ENCODE measurements at places on chromosomes 4 and X.

DNA sequence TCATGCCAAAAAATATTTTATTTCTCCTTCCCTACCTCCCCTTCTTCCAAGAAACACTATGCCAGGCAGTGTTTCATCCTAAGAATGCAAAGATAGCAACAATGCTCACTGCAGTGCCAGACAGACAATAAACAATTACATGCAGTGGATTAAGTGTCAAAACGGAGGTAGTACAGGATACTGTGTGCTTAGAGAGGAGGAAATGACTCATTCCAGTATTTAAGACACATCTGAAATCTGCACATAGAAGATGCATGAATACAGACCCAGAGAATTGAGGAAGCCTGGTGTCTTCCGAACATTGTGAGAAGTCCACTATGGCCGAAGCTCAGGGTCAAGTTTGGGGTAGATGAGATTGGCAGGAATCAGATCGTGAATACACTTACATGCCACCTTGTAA lies 326.4 kb downstream of the PPP3CA start:
- no peak for DNase-seq

DNA sequence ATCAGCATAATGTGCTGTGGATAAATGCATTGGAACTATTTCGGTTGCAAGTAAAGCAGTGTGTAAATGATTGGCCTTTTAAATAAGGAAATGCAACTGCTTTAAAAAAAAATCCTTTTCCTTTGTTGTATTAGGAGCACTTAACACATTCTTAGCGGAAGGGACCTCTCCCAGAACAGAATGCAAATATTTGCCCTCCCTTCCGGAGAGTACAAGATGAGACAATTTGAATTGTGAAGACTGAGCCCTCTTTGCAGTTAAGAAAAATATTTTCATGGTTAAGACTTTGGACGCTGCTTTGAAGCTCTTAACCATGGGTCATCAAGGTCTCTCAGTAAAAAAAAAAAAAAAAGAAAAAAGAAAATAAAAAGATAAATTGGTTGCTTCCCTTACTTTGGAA lies 9.5 kb upstream of the NOX1 start:
- DNase-seq, result no peak

- DNase-seq, result no peak
Measured at GRCh38 chr4:143287572-143287923, 49.1 kb upstream of the GAB1 start.

DNA sequence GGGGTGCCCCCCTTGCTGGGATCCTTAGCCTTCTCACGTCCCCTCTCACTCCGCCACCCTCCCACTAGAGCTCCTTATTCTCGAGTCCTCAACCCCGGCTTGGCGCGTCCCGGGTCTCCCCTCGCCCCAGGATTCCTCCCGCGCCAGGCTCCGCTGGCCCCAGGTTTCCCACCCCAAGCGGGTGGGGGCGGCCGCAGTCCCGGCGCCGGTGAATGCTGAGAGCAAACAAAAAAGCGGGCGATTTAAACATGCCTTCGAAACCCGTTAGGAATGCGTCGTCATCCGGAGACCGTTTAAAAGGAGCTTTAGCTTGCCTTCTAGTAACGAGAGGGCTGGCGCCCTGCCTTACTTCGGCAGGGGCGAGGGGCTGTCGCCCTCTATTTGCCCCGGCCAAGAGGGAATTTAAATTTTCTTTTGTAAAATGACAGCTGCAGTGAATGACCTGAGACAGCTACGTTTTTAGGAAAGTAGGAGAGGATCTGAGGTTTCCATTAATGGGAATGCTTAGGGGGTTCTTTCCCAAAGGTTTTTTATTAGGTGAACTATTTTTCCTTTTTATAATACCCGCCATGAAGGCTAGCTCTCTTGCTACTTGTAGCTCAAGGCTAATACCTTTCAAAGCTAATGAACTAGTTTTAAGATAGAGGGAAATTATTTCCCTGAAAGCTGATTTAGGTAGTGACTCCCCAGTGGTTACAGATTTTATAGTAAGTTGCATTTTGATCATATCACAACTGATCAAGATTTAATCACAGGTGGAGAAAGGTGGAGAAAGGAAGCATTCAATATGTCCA lies 3.1 kb downstream of the JADE1 start:
- DNase-seq, result peak; percentile 23

GRCh38 chrX:47502316-47503125 lies 19.5 kb upstream of the ZNF41 start:
- DNase-seq, result no peak

DNA sequence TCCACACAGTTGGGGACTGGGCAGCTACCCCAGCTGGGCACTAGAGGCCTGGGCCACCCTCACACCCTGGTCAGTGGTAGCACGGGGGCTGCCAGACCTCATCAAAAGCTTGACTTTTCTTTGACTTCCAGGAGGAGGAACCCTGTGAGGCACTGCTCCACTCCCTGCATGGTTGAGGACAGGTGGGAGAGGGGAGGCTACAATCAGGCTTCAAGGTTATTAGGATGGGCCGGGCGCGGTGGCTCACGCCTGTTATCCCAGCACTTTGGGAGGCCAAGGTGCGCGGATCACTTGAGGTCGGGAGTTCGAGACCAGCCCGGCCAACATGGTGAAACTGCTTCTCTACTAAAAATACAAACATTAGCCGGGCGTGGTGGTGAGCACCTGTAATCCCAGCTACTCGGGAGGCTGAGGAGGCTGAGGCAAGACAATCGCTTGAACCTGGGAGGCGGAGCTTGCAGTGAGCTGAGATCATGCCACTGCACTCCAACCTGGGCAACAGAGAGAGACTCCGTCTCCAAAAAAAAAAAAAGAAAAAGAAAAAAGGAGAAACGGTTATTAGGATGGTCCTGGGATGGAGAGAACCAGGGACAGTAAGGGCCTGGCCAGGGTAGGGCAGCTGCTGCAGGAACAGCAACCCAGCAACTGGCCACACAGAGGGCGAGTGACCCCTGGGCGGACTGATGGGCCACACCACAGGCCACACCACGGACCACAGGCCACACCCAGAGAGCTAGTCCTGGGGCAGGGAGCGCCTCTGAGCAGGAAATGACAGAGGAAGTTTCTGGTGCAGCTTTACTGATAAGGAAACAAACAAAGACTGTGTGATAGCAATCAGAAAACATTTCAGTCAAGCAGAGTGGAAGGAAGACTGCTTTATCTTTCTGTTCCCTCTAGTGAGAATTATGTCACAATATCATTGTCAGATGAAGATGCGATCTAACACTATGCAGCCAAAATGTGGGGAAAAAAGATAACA lies 20.5 kb upstream of the OPN1LW start:
- no peak for DNase-seq

DNA sequence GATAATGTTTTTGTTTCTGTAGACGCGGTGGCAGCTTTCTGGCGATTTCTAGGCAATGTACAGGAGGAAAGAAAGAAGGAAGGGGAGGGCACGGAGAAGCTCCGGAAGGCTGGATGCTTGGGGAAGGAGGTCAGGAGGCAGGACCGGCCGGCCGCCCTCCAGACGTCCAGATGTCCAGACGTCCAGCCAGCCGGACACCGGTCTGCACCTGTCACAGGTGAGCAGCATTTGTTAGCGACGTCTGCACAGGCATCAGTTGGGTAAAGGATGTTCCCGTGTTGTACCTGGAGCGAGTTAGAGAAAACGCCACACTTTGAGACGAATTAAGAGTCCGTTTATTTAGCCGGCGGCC lies 90.0 kb upstream of the PPP2R3B start:
- no peak for DNase-seq

DNA sequence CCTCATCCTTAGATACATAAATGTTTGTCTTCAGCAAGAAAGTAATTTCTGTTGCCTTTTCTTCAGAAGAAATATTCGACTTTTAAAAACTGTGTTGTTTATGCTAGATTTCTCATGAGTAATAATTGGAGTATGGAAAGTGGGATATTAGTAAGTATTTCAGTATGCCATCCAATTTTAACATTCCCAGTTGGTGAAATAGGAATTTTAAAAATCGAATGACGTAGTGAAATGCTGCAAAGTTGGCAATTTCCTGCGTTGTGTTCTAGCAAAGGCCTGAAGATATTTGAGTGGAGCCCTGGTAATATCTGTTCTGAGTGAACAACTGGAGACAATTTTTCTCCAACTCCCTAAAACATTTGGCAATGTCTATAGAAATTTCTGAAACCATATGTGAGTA lies 190.1 kb downstream of the ZNF330 start:
- DNase-seq, result no peak

DNA sequence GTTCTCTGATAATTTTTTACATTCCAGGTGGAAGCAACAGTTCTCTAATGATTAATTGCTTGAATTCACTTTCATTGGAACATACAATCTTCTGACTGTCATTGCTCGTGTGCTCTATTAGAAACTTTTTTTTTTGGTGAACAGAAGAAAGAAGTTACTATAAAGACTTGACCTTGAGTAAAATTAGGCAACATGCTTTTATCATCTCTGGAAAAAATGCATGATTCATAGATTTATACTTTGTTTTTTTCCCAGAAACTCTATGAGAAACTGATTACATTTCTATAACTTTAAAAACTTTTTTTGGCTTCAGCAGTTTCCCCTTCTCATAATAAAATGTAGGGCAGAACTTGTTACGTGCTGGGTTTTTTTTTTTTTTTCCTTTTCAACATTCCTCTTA lies 167.6 kb downstream of the ARHGAP10 start:
- DNase-seq, result no peak

DNA sequence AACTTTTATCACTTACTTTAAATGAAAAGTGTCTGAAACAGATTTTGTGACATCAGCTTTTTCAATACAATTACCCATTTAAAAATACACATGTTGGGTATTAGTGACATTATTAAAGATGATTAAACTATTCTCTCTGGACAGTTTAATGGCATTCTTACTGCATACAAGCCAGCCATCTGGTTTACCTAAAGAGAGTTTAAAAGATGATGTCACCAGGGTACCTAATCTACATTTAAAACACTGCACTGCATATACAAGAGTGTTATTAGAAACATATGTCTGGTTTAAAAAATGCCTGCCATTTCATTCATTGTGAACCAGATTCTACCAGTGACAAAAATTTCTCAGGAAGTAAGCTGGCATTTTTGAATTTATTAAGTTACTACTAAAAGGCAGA lies 919.1 kb downstream of the ADGRL3 start:
- no peak for DNase-seq

DNA sequence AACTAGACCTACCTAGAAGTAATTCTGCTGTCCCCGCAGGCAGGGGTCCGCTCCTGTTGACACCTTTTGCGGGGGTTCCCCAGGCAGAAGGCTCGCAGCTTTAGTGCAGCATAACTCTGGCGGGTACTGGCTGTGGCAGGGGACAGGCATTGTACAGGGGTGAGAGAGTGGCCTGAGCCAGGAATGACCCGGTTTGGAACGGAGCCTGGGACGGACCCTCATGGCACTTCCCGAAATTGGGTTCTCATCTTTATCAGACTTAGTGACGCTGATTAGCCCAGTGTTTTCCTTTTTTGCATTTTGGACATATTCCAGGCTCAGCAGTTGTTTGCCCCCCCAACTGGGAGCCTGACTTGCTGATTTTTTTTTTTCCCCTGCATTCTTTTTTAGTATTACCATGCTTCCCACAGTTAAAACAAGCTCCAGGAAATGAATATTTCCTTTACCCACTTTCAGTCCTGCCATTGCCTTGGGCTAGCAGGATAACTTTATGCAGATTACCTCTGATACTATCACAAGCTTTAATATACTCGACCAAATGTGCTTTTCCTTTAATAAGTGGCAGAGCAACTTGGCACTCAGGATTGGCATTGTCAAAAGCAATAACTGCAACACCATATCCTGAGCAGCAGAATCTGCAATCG lies 55.8 kb upstream of the WDR1 start:
- no peak for DNase-seq

- no peak for DNase-seq
Measured at GRCh38 chr4:69832326-69833030, 27.5 kb downstream of the SULT1E1 start.

DNA sequence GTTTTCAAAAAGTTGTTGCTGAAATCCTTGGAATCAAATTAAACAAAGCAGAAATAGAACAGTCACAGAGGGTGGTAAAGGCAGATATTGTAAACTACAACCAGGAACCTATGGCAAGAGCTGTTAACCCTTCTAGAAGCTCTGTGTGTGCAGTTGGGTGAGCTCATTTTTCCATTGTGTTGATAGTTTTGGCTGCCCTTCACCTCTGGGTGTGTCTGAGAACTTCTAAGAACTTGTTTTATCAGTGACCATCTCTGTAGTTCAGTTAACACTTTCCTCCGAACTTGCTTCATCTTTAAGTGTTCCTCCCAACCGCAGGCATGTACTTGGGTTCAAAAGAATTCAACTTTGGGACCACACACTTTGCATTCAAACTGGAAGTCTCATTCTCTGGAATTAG lies 32.7 kb downstream of the RBMX start:
- no peak for DNase-seq

GRCh38 chr4:84809946-84810345 lies 156.5 kb downstream of the WDFY3 start:
- DNase-seq, result no peak

DNA sequence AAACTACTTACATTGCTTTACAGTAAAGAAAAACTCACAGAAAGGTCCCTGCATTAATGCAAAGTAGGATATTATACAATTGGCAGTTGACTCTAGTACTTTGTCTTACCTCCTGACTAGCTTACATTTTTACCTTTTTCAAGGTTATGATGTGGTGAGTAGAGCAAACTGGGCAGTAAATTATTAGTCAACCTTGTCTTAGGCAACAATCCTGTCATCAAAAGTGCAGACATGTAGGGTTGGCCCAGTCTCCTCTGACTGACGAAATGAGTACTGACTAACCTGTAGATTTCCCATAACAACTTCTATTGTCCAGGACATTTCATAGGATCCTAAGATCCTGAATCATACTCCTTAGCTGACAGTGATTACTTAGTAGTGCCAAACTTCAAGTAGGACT lies 142.0 kb upstream of the NUDT6 start:
- no peak for DNase-seq

GRCh38 chrX:13638826-13639225 lies 14.1 kb upstream of the TCEANC start:
- no peak for DNase-seq

GRCh38 chr4:96262057-96262456 lies 422.2 kb downstream of the PDHA2 start:
- DNase-seq, result no peak

- DNase-seq, result no peak
Measured at GRCh38 chr4:112645541-112646329, 8.8 kb downstream of the LARP7 start.

DNA sequence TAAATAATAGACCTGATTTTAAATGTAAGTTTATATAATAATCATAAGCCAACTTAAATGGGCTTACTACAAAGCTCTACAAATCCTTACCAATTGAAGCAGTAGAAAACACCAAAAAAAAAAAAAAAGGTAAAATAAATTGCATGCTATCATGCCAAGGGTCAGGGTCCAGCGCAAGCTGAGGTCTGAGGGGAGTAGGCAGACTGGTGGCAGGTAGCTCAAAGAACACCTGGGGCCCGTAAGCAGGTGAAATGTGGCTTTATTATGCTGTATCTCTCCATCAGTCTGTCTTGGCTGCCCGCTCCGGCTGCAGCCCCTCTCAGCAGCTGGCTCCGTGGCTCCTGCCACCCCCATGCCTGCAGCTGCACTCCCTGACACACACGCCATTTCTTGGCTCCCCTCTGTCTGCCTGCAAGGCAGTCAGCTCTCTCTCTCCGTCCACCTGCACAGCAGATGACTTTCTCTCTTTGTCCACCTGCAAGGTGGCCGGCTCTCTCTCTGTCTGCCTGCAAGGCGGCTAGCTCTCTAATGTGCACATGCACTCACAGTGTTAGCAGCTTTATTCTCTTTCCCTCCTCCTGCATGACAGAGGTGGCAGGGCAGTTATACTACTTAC lies 209.4 kb upstream of the UGT8 start:
- DNase-seq, result no peak

All from HEK293T (cell line).